Hair follicle dermal papilla cell (primary cell): ENCODE measurements at places on chromosomes 4 and X. TPM values are rescaled to one million over a fixed set of nuclear protein-coding genes. Genes with fewer than 3 reads are reported as not detected.

ZNF827 gene
- 15.5 and 22.7 TPM in 2 replicates for total RNA-seq

APLN gene
- 0.65 and 1.3 TPM in 2 replicates for total RNA-seq

CENPVL2 gene
- not detected in 2 replicates for total RNA-seq

NWD2 gene
- not detected in 2 replicates for total RNA-seq

AMOT gene
- 12.0 and 13.8 TPM in 2 replicates for total RNA-seq

ZC4H2 gene
- total RNA-seq, result 5.5 and 7.1 TPM in 2 replicates

DACH2 gene
- not detected in 2 replicates for total RNA-seq

NUDT10 gene
- 2.8 and 3.3 TPM in 2 replicates for total RNA-seq

ZFP42 gene
- not detected in 2 replicates for total RNA-seq

CHRDL1 gene
- total RNA-seq, result 0.49 and 1.6 TPM in 2 replicates

RADX gene
- total RNA-seq, result 1.7 and 1.9 TPM in 2 replicates

COX7B2 gene
- not detected in 2 replicates for total RNA-seq

MAGEH1 gene
- total RNA-seq, result 26.6 and 27.8 TPM in 2 replicates

NLGN4X gene
- 0.24 and 1.9 TPM in 2 replicates for total RNA-seq

CTSO gene
- total RNA-seq, result 25.4 and 27.6 TPM in 2 replicates

C1QTNF7 gene
- total RNA-seq, result 0.12 and 0.16 TPM in 2 replicates

SPANXN3 gene
- total RNA-seq, result not detected in 2 replicates

VSIG4 gene
- total RNA-seq, result not detected in 2 replicates

IL1RAPL1 gene
- 0.61 and 1.6 TPM in 2 replicates for total RNA-seq

NAP1L2 gene
- total RNA-seq, result under 0.01 and 0.24 TPM in 2 replicates

PLAC8 gene
- 0.12 and 1.1 TPM in 2 replicates for total RNA-seq

MAOA gene
- 16.5 and 19.0 TPM in 2 replicates for total RNA-seq

P2RY10 gene
- total RNA-seq, result not detected in 2 replicates

PPM1K gene
- total RNA-seq, result 17.6 and 18.0 TPM in 2 replicates

FIP1L1 gene
- total RNA-seq, result 78.9 and 98.3 TPM in 2 replicates

OTUD6A gene
- total RNA-seq, result not detected in 2 replicates

KIF4A gene
- 1.5 and 2.3 TPM in 2 replicates for total RNA-seq

NCAPG gene
- total RNA-seq, result 3.6 and 5.4 TPM in 2 replicates

NUDT11 gene
- total RNA-seq, result 9.1 and 9.6 TPM in 2 replicates

DRP2 gene
- 3.0 and 3.4 TPM in 2 replicates for total RNA-seq

ARL9 gene
- 0.32 TPM in 1 of 2 replicates, not detected in the other for total RNA-seq

UCP1 gene
- not detected in 2 replicates for total RNA-seq

TCEAL3 gene
- 9.6 and 14.1 TPM in 2 replicates for total RNA-seq

INPP4B gene
- total RNA-seq, result 17.7 and 17.8 TPM in 2 replicates

USP17L28 gene
- not detected in 2 replicates for total RNA-seq

PAGE1 gene
- total RNA-seq, result not detected in 2 replicates

APEX2 gene
- 6.3 and 7.8 TPM in 2 replicates for total RNA-seq

CLCN4 gene
- 5.0 and 5.7 TPM in 2 replicates for total RNA-seq

CT45A10 gene
- total RNA-seq, result not detected in 2 replicates

CNOT6L gene
- total RNA-seq, result 13.2 and 15.6 TPM in 2 replicates

RAB41 gene
- total RNA-seq, result not detected in 2 replicates

ZNF732 gene
- total RNA-seq, result 1.1 and 1.7 TPM in 2 replicates

HMX1 gene
- total RNA-seq, result 0.16 TPM in 1 of 2 replicates, not detected in the other
